ENCODE measurements at places on chromosomes 16 and 17. TPM values are rescaled to one million over a fixed set of nuclear protein-coding genes. Genes with fewer than 3 reads are reported as not detected.
A peak's percentile ranks its signal among the peaks of the same experiment; 100 is the strongest.

DNA sequence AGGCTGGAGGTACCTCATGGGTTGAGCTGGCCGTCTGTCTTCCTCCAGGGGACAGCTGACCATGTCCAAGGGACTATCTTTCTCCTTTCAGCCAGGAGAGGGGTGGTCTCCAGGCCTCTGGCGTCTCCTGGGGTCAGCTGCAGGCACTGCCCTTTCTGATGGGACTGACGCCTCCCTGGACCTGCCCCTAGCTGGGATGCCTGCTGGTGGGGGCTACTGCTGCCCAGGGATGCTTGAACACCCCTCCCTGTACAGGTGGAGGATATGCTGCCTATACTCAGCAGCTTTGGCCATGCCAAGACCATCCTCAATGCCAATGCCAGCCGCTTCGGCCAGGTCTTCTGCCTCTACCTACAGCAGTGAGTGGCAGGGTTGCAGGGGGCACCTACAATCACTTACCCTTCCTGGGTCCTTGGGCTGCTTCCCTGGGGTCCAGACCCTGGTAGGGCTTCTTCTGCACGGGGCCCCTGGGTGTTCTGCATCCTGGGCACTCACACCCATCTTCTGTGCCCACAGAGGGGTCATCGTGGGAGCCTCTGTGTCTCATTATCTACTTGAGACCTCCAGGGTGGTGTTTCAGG lies 4.2 kb downstream of the MYO15B start:
- no peak for DNase-seq

TLCD3A gene
- total RNA-seq, result 17.7 TPM

- DNase-seq, result no peak
Observed at GRCh38 chr17:79684132-79684985, 46.4 kb upstream of the ENPP7 start.

DNA sequence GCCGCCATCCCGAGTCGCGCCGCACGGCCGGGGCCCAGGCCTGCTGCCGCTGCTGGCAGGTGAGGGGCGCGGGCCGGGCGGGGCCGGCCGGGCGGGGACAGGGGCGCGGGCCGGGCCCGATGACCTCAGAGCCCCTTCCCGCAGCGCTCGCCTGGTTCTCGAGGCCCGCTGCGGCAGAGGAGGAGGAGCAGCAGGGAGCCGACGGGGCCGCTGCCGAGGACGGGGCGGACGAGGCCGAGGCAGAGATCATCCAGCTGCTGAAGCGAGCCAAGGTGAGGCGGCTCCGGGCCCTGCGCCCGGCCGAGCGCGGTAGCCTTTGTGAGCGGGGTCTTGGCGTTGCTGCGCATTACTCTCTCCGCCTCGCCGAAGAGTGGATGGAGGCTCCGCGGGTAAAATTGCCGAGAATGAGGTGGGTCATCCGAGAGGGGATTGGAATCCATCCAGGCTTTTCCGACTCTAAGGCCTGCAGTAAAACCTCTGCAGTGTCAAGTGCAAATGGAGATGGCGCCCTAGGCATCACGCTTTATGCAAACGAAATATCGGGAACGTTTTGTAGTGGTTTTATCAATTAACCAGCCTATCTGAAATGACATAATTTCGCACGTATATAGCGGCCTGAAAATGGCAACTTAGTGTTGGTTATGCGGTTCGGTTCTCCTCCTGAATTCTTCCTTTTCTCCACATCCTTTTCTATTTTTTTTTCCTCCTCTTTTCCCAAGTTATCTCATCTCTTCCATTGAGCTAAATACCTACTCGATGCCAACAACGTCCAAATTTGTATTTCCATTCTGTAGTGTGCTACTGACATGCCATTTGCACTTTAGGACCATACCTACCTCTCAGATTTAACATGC lies 577 bp downstream of the TTC19 start:
- DNase-seq, result peak; percentile 17

GRCh38 chr17:550041-550398 lies 164.6 kb downstream of the VPS53 start:
- DNase-seq, result no peak

- no peak for DNase-seq
Observed at GRCh38 chr16:59259074-59259949, 525.2 kb upstream of the GOT2 start.

GRCh38 chr17:48352630-48353029 lies 77.4 kb downstream of the SKAP1 start:
- no peak for DNase-seq

DNA sequence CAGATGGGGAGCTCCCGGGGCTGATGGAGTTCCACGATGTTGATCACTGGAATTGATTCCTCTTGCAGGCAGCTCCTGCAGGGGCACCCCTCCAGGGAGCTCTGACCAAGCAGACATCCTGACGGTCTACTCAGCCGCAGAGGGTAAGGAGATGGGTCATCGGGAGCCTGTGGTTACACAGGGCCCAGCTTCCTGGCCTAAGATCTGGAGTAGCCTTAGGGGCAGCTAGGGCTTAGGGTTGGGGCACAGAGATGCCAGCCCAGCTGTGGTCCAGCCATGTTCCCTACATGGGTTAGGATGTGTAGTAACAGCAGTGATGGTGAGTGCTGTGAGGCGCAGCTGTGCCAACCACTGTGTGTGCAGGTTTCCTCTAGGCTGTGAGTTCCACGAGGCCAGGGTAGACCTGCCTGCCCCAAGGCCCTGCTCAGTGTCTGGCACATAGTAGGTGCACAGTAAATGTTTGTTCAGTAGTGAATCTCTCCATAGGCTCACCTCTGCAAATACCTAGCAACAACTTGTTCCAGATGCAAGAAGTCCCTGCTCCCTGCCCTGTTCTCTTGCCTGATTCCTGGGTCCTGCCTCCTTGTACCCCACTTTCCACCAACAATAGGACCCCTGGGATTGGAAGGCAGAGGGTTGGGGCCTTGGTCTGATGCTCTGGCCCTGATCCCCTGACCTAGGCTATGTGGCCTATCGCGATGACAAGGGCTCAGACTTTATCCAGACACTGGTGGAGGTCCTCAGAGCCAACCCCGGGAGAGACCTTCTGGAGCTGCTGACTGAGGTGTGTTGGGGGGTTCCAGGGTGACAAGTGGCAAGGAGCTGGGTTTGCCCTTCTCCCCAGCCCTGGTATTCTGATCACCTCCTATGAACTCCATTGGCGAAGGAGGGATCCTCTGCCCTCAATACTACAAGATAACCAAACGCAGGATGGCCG lies 13.7 kb downstream of the ZNF213 start:
- no peak for DNase-seq

- DNase-seq, result no peak
Observed at GRCh38 chr16:17213025-17213424, 257.7 kb downstream of the XYLT1 start.

DNA sequence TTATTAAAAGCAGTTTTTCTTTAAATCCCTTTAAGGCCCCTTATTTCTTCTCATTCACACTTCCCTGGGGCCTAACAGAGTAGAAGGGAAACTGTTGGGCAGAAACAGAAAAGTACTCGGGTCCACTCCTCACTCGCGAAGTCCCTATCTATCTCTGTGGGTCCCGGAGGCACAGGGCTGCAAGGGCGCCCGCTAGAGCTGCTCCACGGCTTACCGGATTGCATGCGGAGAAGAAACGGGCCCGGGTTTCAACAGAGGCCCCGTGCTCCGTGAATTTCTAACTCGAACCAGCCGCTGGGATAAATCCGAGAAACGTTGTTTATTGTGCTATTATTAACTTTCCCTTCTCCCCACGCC lies 4.3 kb downstream of the CBLN1 start:
- DNase-seq, result no peak

DNA sequence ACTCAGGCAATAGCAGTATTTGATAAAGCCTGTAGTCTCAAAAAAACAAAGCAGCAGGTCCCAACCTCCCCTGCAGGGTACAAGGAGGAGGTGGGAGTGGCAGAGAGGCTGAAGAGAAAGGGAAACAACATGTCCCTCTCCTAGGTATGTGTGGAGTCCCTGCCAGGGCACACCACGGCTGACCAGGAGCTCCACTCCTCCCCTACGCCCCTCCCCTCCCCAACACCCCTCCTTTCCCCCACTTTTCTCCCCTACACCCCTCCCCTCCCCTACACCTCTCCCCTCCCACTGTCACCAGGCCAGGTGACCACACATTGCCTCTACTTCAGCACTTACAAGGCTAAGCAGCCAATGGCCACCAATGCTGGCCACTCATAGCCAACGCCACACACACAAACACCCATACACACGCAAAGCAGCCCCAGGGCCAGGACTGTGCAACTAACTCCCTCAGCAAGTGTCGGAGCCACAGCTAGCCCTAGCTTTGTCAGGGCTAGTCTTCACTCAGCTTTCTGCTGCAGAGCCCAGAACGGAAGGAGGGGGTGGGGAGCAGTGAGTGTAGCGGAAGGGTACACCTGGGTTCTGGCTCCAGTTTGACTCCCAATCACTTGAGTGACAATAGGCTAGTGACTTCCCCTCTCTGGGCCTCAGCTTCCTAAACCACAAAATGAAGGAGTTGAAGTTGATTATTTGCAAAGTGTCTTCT lies 8.2 kb downstream of the CAVIN1 start:
- no peak for DNase-seq

- no peak for DNase-seq
Observed at GRCh38 chr16:24035127-24035842, 199.5 kb downstream of the PRKCB start.

MAF gene
- total RNA-seq, result 32.3 TPM

SCGB1C2 gene
- not detected for total RNA-seq

ANKRD40CL gene
- total RNA-seq, result not detected

GRCh38 chr16:54937671-54938211 lies 7.1 kb downstream of the IRX5 start:
- DNase-seq, result no peak

DNA sequence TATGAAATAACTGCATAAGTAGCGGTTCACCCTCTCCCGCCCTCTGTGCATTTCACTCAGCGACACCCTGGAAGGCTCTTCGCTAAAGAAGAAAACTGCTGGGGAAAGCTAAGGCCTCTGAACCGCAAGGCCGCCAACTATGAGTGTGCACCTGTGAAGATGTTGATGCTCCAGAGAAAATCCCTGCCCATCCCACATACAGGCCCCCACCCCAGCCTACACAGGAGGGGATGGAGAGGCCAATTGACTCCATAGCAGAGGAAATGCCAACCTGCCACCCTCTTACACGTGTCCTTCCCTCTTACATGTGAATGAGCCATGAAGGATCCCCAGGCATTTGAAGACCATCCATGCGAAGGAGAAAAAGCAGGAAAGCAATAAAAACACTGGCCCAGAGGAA lies 104.8 kb downstream of the MGAT5B start:
- no peak for DNase-seq

GRCh38 chr17:45393411-45393810 lies 39.3 kb downstream of the ARHGAP27 start:
- no peak for DNase-seq

GRCh38 chr17:81794074-81794476 lies 9.9 kb upstream of the GCGR start:
- no peak for DNase-seq

SMIM36 gene
- not detected for total RNA-seq

C1QTNF1 gene
- total RNA-seq, result 9.0 TPM

- DNase-seq, result no peak
Observed at GRCh38 chr17:80133626-80133970, 13.3 kb downstream of the EIF4A3 start.

- no peak for DNase-seq
Observed at GRCh38 chr16:74556375-74556922, 50.5 kb downstream of the GLG1 start.

GRCh38 chr17:70089513-70090148 lies 14.6 kb downstream of the KCNJ16 start:
- no peak for DNase-seq

GRCh38 chr17:42980766-42981397 lies 517 bp downstream of the RUNDC1 start:
- DNase-seq, result no peak

MPP3 gene
- 15.9 TPM for total RNA-seq

MT3 gene
- total RNA-seq, result 74.1 TPM

DNA sequence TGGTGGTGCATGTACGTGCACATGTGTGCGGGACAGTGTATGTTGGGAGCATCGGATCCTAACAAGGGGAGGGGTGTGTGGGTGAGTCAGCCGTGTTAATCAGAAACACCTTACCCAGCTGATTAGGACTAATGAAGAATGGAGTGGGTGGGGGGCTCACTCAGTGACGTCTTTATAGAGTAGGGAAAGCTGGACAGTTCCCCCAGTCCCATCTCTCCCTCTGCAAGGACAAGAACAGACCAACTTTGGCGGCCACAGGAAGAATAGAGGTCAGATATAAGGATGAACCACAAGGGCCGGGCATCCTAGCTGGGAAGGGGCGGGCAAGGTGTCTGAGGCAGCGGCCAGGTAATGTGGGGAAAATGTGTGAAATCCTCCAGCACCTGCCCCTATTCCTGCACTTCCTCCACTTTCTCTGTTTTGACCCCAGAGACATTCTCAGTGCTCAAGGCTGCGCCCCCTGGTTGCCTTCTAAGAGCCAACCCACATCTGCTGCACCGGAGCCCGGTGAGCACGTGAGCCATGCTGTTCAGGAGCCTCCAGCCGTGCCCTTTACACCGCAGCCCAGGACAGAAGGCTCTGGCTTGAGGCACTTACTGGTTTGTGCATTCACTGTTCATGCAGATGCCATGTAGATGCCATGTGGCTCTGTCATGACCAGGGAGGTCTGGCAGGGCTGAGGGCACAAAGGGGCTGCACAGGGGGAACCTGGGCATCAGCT lies 18.9 kb upstream of the TBX21 start:
- no peak for DNase-seq

NEUROD2 gene
- 2.5 TPM for total RNA-seq

TMEM98 gene
- 62.7 TPM for total RNA-seq

SLC13A5 gene
- 1.3 TPM for total RNA-seq

KIFC3 gene
- total RNA-seq, result 24.3 TPM

KCNAB3 gene
- 3.2 TPM for total RNA-seq

DNA sequence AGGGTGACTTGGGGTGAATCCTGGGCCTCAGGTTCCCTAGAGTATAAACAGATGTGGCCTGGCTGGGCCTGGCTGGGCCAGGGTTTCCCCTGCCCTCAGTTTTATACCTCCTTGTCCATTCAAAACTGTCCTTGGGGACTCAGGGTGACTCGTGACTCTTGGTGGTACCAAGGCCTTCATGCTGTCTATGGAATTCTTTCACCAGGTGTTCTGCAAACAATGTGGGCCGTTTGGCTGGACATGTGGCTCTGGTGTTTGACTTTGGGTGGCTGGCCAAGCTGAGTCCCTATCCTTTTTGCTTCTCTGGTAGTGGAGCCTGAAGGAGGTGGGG lies 3.3 kb downstream of the GPT2 start:
- DNase-seq, result no peak

GRCh38 chr16:88343271-88343791 lies 39.4 kb upstream of the ZNF469 start:
- DNase-seq, result no peak

IL21R gene
- 0.30 TPM for total RNA-seq

MYADML2 gene
- 2.0 TPM for total RNA-seq

- no peak for DNase-seq
Observed at GRCh38 chr17:7356072-7356549, 1.2 kb downstream of the TMEM95 start.

CA10 gene
- 30.0 TPM for total RNA-seq

Data from spinal cord (tissue), 10 donors.